ENCODE measurements at places on chromosomes 4 and X.

- DNase-seq = no peak
Measured at GRCh38 chr4:168769416-168769815, 240.6 kb downstream of the CBR4 start.

GRCh38 chrX:2516623-2517022 lies 15.8 kb upstream of the DHRSX start:
- DNase-seq = no peak

- no peak for DNase-seq
Measured at GRCh38 chr4:109014593-109015412, 251.9 kb upstream of the ETNPPL start.

DNA sequence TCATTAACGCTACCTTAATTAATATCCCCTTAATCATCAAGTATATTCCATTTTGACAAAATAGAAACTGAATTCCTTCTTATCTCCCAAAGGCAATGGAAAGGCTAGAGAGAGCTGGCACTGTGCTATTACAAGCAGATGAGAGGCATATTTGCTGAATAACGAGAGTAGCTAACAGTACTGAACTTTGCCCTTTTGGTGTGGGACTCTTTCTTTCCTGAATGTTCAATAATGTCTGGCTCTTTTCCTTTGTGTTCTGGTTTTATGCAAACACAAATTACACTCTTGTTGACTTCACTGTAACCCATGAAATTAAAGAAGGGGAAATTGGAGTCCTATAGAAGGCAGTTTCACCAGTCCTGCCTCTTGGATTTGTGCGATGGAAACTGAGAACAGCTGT lies 63.5 kb downstream of the SHROOM3 start:
- no peak for DNase-seq

GRCh38 chr4:24583451-24584210 lies 723 bp downstream of the DHX15 start:
- peak; percentile 56 for DNase-seq

DNA sequence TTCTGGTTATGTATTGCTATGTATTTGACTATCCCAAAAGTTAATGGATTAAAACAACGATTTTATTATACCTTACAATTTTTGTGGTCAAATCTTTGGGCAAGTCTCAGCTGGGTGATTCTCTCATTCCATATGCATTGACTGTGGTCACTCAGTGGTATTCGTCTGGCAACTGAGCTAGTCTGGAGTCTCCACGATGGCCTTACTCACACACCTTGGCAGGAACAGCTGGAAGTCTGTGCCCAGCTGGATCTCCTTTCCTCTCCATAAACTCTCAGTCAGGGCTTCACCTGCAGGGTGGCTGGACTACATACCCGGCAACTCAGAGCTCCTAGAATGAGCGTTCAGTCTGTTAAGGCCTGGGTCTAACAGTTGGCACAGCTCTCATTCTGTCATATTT lies 141.1 kb upstream of the WDFY3 start:
- DNase-seq = no peak

GRCh38 chr4:86921608-86922252 lies 13.1 kb upstream of the AFF1 start:
- DNase-seq = no peak

- no peak for DNase-seq
Measured at GRCh38 chr4:176844448-176844847, 51.7 kb upstream of the VEGFC start.

- DNase-seq = no peak
Measured at GRCh38 chr4:122167369-122167768, 15.2 kb downstream of the BLTP1 start.

GRCh38 chr4:45944000-45944399 lies 179.9 kb downstream of the GABRG1 start:
- DNase-seq = no peak

DNA sequence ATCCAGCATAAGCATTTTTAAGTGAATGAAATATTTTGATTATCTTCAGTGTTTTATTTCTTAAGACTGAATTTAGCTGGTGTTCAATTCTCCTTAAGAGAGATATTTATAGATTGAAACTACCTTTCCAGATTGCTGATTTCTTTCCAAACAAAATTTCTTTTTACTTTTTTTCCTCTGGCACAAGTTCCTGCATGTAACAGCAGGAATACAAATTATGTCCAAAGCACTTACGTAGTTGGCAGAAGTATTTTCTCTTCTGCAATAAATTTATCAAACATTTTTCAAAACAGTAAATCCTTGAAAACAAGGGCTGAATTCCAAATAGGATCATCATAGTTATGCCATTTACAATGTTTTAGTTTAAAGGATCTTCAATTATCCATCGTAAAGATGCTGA lies 412.6 kb downstream of the IQCM start:
- DNase-seq = no peak

DNA sequence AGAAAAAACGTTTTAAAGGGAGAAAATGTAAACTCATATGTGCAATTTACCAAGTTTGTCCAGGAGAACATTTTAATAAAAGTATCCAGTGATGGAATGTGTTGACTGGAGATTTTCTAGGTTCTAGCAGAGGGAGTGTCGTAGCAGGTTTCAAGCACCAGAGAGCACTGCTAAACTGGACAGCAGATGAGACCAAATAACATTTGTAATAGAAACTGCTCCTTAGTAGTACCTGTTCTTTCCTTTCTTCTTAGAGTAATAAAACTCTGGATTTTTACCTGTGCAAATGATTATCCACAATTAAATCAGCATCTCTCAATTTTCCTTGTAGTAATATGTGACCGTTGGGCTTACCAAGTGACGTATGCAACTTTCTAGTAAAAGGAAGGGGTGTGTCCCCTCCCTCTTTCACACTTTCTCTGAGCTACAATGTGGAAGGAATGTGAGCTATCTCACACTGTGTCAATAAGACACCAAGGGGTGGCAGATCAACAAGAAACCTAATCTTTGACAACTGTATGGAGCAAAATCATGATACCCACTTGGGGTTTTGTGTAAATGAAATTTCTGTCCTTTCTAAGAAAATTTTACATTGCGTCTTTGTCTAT lies 9.5 kb downstream of the HPGDS start:
- no peak for DNase-seq

DNA sequence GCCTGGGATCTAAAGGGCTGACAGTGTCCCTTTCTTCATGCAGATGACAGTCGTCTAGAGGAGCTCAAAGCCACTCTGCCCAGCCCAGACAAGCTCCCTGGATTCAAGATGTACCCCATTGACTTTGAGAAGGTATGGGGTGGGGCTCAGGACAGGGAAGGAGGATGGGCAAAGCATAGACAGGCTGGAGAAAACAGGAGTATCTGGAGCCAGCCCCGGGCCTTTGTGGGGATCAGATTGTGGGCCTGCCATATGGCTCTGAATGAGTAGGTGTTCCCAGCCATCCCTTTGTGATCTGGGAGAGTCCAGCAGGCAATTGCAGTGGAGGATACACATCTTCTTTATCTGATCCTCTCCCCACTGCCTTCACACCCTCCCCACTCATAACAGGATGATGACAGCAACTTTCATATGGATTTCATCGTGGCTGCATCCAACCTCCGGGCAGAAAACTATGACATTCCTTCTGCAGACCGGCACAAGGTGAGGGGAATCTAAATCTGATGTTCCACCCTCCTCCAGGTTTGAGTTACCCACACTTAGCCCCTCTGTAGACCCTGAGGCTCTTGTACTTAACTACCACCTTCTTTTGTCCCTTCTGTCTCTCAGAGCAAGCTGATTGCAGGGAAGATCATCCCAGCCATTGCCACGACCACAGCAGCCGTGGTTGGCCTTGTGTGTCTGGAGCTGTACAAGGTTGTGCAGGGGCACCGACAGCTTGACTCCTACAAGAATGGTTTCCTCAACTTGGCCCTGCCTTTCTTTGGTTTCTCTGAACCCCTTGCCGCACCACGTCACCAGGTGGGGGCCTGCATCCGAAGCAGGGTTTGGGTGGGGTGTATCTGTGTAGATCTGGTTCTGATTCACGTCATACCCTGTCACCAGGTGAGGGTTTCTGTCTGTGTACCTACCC lies 5.8 kb upstream of the CDK16 start:
- DNase-seq = no peak

DNA sequence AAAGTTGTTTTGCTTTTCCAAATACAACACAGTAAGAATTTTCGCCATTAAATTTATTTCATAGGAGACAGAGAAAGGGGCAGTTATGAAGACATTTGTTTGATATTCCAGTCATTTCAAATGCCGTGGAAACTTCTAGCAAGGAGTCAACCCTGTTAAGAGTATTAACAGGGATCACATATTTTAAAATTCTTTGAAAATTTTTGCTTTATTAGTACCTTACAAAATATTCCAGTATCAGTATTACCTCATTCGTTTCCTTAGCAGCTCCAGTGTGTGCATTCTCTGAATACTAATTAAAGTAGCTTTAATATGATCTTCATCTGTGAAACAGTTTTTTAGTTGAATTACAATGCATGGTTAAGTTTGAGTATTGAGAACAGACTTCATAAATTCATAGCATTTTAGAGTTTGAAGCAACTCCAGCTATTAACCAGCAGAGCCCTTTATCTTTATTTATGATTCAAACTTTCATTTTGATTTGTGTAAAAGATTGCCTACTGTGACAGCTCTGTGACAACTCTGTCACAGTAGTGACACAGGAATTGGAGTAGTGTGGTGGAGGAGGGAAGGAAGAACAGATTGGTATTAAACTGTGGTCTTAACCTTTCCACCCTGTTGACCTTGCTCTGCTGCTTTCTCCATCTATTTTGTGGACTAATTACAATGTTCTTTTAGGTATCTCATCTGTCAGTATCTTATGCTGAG lies 86.3 kb downstream of the PDLIM5 start:
- DNase-seq = no peak

GRCh38 chrX:47958761-47959342 lies 44.9 kb downstream of the ZNF182 start:
- DNase-seq = peak; percentile 49

- DNase-seq = no peak
Measured at GRCh38 chr4:146335763-146336409, 121.5 kb downstream of the REELD1 start.

DNA sequence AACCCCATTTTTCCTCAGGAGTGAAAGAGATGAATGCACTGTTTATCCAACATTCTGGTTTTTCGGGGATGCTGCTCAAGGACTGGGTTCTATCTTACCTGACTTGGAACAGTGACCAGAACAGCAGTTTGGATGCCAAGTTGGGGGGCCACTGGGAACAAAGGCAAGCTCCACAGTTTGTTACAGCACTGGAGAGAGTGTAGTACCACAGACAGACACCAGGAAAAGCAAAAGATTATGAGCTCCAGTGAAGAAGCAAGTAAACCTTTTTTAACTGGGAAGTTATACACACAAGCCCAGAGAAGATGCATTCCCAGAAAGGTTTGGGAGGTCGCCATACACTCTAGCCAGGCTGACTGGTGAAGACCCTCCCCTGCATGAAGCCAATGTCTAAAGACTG lies 13.6 kb downstream of the C4orf36 start:
- DNase-seq = no peak

DNA sequence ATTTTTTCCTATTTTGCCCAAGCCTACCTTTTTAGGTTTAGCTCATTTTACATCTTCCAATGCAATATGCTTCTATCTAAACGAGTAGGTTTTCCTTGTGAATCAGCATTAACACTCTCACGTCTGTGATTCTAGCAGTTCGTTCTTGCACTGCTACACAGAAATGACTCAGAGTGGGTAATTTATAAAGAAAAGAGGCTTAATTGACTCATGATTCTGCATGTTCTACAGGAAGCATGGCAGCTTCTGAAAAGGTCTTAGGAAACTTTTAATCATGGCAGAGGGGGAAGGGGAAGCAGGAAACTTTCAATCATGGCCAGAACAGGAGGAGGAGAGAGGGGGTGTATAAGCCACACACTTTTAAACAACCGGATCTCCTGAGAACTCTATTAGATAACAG lies 44.9 kb downstream of the SPANXN1 start:
- DNase-seq = no peak

DNA sequence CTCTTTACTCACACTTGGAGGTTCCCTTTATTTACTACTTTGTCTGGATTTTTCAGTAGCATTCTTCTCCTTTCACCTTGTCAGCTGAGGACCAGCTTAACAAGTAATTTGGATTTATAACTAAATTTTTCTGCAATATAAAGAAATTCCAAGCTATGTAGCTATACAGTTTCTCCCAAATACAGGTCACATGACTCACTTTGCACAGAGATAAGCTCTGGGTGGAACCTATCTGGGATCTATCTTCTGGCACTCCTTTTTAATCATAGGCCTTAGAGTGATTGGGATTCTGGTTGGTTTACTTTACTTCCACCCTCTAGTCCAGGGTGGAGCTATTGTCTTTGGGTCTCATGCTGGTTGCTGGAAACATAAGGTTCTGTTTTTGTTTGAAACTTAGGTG lies 34.9 kb upstream of the STK26 start:
- DNase-seq = no peak
